Keratinocyte (primary cell): ENCODE measurements at places on chromosomes 12 and 14.
A peak's percentile ranks its signal among the peaks of the same experiment; 100 is the strongest.

GRCh38 chr12:62260733-62261683 lies 804 bp downstream of the USP15 start:
- no peak for DNase-seq

DNA sequence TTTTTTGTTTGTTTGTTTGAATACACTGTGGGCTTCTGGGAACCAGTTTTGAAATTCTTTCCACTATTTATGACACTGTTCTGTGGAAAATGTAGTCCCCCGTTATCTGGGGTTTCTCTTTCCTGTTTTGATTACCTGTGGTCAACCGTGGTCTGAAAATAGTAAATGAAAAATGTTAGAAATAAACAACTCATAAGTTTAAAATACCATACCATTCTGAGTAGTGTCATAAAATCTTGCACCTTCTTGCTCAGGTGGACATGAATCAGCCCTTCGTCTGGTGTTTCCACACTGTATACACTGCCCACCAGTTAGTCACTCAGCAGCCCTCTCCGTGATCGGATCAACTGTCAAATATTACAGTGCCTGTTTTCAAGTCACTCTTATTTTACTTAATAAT lies 5.1 kb upstream of the PAPOLA start:
- DNase-seq: no peak

DNA sequence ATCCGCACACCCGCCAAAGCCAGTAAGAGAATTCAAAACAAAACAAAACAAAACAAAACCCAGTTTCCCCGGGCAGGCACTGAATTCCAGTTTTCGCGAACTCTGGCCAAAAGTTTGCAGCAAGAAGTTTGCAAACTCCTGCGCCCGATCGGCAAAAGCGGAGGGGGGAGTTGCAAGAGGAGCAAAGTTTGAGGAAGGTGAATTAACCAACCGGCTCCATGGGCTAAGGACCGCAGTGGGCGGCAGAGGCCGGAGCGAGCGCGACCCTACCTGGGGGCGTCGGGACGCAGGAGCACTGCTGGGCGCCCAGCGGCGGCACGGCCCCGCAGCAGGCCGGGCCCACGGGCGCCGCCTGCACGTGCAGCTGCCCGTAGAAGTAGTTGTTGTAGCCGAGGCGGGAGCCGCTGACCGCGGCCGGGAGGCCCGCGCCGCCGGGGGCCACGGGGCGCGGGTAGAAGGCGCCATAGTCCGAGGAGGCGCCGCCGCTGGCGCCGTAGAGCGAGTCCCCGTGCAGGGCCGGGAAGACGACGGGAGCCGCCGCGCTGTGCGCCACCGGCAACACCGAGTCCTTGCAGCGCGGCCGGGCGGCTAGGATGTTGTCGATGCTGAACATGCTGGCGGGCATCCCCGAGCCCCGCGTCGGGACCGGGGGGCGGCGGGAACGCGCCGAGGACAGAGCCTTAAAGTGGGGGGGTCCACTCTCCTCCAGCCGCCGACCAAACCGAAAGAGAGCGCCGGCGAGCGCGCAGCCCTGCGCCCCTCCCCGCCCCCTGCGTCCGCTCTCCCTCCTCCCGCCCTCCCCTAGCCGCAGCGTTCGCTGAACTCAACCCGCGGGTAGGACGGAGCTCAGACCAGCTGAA lies at the start of gene GSC:
GSC (minus strand) TSS at position 723 of the 860 bp plus-strand sequence; CDS start at position 625, 98 bp downstream.
- no peak for DNase-seq

DNA sequence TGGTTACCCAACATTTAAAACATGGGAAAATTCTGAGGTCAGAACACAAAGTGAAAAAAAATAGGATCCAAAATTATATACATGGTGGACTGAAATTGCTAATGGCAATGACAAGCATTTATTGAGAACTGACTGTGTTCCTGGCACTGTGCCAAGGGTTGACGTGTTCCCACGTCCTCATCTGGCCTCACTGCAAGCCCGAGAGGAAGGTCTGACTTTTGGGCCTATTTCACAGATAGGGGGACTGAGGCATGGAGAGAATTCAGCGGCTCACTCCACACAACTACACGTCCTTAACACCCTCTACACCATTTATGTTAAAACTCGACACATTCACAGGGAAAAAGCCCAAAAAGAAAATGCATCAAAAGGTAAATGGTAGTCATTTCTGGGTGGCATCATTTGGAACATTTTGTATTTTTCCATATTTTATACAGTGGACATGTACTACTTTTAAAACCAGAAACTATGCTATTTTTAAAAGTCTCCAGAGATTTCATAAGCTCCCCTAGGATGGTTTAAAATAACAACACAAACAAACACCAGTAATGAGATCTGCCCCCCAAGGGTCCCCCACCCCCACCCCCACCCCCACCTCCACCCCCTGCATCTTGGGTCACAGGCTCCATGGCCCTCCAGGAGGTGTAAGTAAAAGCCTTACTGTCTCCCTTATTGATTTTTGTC lies 27.7 kb downstream of the CLMN start:
- DNase-seq: peak; percentile 38

DNA sequence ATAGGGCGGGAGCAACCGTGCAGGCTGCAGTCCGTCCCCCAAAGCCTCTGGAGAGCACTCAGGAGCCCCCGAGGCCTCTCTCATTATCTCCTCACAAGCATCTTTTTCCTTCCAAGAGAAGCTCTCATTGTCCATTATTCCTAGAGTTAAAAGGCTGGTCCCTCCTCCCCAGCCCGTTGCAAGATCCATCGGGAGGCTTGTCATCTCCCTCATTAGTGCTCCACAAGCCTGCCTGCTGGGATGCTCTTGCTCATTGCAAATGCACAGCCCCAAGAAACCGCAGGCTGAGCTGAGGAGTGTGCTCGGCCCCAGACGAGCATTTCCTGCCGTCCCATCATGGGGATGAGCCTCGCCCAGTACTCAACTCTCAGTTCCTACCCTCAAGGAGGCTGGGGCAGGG lies 23.3 kb downstream of the NUAK1 start:
- no peak for DNase-seq
